ENCODE measurements at places on chromosomes 11 and 22.

DNA sequence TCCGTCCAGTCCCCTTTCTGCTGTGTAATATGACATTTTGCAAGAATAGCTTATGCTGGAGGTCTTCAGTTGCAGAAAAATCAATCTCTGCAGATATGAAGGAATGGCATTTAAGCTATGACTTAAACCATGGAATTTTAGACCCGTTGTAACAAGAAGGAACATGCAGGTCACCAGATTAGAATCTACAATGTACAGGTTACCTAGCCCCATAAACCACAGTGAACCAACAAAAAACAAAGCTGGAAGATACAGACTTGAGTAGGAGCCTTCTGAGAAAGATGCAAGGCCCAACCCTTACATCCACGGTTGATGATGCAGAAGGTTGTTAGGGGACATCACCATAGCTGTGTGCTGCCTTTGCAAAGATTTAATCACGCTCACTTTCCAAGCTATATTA lies 132.5 kb downstream of the WT1 start:
- DNase-seq: no peak

DNA sequence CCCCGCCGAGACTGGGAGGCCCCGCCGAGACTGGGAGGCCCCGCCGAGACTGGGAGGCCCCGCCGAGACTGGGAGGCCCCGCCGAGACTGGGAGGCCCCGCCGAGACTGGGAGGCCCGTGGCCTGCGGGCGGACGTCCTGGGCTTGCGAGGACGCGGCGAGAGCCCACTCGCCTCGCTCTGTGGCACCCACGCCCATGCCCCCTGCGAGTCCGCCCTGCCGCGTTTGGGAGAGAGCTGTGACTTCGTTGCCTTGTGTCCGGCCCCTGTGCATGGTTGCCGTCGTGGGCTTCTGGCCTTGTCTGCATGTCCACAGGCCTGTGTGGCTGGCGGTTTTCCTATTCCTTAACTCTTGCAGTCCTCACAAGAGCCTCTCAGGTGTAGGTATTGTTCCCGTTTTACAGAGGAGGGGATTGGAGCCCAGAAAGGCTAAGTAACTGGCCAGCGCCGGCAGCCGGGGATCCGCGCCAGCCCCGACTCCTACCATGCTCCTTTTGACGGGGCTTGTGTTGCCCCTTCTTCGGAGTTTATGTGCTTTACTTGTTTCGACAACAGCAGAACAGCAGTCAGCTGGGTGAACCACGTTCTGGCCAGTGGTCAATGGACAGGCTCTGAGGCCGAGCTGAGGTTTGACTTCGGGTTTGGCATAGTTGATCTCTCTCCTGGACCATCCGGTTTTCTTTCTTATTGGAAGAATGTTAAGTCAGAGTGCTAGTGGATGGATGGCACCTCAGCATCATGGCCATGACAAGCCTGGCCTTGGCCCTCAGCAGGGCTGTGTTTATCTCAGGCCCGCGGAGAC lies 741 bp downstream of the PHRF1 start:
- peak; percentile 40 for DNase-seq

- DNase-seq: no peak
Observed at GRCh38 chr22:23912293-23912903, 18.2 kb downstream of the MIF start.

DNA sequence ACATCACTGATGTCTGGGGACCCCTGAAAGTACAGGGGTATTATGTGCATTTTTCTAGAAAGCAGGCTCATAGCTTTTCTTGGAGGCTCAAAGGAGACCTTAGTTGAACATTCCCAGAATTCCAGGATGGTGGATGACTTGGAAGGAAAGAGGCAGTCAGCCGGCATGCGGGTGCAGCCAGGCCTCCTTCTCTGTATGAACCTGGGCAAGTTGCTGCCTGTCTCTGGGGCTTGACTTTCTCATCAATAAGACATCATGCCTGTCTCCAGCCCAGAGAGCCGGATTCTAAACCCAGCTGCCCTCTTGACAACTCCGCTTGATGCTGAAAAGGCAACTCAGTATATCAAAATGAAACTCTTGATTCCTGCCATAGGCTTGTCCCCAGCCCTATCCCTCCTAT lies 12.6 kb downstream of the MS4A15 start:
- no peak for DNase-seq

DNA sequence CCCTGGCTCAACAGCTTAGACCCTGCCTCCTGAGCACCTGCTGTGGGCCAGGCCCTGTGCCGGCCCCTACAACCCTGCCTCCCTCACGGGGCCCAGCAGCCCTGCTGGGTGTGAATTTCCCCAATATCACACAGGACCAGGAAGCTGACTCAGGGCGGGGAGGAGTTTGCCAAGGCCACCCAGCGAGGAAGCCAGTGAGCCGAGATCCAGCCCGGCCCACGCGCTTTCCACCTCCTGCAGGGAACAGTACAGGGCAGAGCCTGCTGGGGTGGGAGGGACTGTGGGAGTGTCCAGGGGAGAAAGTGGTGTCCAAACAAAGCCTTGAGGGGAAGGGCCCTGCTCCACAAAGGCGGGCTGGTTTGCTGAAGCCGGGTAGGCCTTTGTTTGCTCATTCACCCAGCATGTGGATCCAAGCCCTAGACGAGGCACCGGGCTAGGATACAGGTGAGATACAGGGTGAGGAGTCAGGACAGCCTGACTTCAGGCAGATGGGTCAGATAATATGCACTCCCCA lies 26.8 kb downstream of the RPL3 start:
- peak; percentile 95 for DNase-seq

- DNase-seq: no peak
Observed at GRCh38 chr11:128624269-128625175, 37.2 kb upstream of the ETS1 start.

DNA sequence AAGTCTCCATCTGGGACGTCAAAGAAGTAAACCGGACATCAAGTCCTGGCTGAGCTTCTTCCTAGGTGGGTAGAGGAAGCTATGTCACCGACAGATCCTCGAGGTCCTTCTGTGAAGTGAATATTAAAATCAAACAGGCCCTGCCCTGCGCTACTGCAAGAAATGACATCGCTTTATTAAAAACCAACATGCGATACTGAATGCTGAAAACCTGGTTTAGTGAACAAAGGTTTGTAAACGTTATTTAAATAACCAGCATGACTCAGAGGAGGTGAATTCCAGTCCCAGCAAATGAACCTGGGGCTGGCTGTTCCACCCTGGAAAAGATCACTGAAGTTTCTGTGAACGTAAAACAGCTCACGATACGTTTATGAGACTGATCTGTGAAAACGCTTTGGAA lies 645 bp downstream of the RTCB start:
- DNase-seq: peak; percentile 23

GRCh38 chr11:118660681-118661424 lies 18.6 kb downstream of the TREH start:
- no peak for DNase-seq

GRCh38 chr11:6813656-6814055 lies 14.2 kb upstream of the OR6A2 start:
- DNase-seq: no peak

DNA sequence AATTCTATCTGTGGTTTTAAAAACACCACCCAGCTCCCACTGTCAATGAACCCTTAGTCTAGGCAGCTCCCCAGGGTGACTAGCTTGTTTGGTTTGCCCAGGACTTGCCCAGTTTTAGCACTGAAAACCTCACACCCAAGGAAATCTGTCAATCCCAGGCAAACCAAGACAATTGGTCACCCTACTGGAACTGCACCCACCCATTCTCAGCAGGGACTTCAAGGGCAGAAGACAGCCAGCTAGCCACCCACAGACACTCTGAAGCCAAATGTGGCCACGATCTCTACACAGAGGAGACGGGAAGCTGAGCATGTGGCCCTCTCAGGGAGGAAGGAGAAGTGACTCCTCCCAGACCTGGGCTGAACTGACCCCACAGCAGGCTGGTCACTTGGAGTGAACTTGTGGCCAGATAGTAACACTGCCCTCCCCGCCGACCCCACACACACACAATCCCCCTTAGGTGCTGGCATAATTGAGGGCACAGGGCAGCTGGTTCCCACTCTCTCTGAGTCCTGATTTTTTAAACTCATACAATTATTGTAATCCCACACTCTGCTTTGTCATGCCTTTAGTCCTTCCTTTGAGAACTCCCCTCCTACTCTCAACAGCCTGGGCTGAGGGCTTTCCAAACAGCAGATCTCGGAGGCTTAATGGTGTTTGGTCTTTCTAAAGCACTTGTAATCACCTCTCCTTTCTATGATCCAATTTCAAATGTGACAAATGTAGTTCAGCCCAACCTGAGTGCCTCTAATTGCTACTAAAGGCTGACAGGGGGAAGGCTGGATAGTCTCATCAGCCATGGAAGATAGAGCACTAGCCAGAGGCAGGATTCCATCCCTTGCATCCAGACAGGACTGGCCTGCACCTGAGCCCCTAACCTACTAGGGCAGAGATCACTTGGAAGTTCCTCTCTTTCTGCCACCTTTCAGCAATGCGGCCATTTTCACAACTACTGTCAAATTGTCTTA lies 74.7 kb upstream of the DRD2 start:
- DNase-seq: no peak

- no peak for DNase-seq
Observed at GRCh38 chr11:10373929-10374328, 69.1 kb downstream of the ADM start.

GRCh38 chr11:35846874-35847273 lies 97.0 kb upstream of the LDLRAD3 start:
- no peak for DNase-seq

DNA sequence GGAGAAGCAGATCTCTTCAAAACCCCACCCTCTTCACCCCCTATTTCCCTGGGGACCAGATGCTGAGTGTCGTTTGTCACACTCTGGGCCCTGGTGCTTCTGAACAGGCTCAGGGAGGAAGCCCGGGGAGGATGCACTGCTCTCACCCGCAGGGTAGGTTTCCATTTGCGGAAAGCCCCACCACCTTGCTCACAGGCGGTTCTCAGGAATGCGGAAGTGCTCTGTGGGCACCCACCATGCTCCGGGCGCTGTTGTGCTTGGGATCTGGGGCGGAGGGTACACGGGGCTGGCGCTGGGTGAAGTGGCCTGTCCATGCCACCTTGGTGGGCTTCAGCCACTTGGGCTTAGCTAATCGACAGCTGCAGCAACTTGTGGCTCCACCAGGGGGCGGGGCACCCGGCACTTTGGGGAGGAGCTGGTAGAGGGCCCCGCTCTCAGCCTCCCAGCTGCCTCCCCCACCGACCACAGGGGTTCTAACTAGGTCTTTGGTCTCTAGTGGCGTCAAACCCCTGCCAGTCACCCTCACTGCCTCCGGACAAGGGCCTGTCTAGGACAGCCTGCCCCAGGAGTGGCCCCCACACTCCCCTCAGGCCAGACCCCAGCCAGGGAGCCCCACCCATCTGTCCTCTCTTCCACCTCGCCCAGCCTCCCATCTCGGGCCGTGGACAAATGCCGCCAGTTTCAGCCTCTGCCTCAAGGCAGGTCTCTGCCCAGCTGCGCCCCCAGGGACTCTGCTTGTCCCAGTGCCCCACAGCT lies 7.4 kb downstream of the NDUFV1 start:
- DNase-seq: peak; percentile 75

- no peak for DNase-seq
Observed at GRCh38 chr11:1733716-1734640, 16.4 kb downstream of the IFITM10 start.

- no peak for DNase-seq
Observed at GRCh38 chr11:17013548-17014320, 480 bp downstream of the PLEKHA7 start.

DNA sequence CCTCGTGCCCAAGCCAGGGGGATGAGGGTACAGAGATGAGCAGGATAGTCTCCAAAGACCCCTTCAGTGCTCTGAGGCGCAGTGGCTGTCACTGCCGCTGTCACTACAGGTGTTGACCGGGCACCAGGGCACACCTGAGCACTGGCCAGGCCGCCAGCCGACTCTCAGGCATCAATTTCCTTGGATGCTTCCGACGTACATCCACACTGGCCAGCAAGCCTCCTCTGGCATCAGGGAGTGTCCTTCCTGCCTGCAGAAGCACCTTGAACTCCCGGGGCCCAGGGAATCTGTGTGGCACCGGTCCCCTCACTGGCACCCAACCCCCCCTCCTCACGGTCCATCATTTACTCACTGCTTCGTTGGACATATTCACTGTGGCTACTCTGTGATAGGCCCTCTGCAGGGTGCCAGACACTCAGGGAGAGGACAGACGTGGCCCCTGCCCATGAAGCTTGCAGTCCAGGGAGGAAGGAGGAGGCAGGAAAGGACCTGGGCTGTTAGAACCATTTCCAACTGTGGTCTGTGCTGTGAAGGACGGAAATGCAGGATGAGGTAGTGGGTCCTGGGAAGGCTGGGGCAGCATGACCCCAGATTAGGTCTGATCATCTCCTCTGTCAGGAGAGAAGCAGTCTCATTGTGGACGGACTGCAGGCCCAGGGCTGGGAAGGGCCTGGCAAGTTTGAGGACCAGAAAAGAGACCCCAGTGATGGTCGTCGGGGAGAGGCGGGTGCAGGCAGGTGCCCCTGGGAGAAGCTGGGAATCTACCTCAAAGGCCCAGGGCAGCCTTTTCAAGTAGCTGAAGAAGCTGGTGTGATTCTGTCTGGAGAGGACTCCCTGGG lies 46.3 kb upstream of the ANO1 start:
- no peak for DNase-seq

DNA sequence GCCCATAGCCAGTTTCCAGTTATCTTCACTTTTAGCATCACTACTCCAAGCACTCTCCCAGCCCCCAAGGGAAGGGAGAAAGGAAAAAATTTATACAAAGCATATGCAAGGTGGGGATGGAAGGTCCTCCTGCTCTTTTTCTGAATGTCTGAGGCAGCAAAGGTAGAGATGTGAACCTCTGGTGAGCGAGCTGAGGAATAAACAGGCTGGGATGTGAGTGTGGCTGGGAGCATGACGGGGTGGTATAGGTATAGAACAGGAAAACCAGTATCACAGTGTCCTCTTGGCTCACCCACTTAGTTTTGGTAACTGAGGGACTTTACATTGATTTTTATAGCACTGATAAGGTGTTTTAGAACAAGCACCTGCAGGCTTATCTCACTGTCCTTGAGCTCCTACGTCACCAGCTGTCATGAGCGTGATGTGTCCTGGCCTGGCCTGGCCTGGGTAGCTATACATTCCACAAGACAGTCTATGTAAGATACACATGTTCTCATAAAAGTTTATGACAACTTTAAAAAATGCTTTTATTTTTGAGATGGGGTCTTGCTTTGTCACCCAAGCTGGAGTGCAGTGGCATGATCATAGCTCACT lies 10.3 kb upstream of the POLD3 start:
- DNase-seq: no peak

- DNase-seq: no peak
Observed at GRCh38 chr11:117690484-117691217, 106.4 kb downstream of the DSCAML1 start.

- DNase-seq: no peak
Observed at GRCh38 chr11:88655196-88655595, 317.7 kb upstream of the CTSC start.

GRCh38 chr11:127670374-127671119 lies 670.0 kb upstream of the KIRREL3 start:
- no peak for DNase-seq

DNA sequence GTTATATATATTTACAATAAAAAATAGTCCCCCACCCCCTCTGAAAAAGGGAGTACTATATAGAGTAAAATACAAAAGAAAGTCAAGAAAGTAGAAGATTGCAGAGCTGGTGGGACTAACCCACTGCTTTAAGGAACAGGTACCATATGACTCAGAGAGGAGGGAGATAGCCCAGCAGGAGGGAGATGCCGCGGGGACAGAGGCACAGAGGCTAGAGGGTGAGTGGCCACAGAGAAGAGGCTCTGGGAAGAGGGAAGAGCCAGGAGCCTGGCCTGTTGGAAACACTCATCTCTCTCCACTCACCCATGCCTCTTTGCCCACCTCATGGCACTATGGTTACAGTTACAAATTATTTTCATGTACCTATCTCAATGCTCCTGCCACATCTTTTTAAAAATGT lies 53.6 kb upstream of the LYVE1 start:
- no peak for DNase-seq

All from AG20443 (cell line).